ENCODE measurements at places on chromosomes 1 and 21.

DNA sequence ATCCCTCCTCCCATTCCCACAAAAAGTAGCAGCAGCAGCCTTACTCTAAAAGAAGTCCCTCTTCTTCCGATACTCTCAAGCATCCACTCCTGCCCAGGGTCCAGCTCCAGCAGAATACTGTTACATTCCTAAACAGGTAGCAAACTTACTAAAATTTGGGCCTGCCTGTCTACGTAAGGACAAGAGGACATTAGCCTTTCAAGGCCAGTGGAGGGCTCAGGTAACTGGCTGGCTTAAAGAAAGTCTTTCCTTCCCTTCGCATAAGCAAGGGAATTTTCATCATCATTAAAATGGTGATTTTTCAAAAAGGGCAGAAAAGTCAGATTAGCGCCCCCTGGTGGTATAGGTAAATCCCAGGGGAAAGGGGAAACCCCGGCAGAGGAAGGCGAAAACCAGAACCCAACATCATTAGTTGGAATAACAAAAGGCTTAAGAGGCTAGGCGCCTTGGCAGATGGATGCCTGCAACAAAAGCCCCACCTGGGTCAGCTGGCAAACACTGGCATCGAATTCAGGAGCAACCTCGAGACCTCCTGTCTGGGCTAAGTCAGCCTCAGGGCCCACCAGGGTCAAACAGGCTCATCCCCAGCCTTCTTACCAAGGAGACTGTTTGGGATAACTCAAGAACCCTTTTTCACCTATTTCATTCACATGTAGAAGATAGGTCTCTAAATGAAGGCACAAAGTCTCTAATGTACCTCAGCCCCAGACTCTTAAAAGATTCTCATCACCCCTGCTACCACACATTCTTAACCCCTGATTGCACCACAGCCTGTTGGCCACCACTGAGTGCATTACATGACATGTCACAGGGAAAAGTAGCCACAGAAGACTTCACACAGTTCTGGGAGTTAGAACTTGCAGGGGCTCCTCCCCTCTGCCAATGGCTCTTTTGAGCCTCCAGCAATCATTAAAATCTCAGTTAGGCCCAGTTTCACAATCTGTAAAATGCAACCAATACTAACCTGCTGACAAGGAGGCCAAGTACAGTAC is 36.7 kb downstream of the ERI3 start:
- DNase-seq = no peak

- DNase-seq = no peak
Measured at GRCh38 chr1:212667223-212668139, 32.2 kb downstream of the BATF3 start.

DNA sequence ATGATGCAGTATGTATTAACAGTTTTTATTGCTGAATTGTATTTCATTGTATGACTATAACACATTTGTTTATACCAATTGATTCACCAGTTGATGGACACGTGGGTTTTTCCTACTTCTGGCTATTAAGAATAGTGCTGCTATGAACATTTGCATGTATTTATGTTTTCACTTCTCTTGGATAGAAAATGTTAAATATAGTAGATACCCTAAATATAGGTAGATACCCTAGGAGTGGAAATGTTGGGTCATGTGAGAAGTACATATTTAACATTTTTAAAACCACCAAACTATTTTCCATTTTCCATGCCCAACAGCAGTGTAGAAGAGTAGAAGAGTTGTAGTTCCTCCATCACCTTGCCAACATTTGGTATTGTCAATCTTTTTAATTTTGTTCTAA is 7.8 kb downstream of the PHTF1 start:
- no peak for DNase-seq

DNA sequence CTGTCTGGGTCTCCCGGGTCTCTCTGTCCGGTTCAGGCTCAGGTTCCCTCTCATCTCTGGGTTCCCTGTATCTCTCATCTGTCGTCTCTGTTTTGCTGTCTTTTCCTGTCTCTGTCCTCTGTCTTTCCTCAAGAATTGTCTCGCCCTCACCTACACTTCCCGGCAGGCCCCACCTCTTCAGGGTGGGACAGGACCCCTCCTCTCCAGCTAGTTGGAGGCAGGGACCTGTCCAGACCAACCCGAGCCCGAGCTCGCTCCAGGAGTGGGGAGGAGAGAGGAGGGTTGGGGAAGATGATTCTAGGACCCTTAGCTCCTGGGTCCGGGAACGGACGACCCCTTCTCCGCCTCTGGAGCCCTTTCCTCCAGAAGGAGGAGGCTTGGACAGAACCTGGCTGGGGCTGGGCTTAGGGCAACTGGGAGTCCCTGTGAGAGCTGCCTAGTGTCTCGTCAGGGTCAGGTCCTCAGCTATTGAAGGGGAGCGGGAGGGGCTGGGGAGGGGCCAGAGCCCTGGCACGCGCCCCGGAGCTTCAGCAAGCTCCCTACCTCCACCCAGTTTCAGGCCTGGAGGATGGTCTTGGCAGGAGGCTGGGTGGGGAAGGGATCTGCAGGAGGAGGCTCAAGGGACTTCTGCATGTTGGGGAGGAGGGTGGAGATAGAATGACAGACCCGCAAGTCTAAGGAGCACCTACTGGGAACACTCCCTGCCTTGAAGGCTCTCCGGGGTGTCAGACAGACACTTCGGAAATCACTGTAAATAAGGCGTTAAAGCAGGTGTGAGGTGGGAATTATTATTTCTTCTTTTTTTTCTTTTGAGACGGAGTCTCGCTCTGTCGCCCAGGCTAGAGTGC is 26.3 kb upstream of the EPB41 start:
- DNase-seq = no peak

DNA sequence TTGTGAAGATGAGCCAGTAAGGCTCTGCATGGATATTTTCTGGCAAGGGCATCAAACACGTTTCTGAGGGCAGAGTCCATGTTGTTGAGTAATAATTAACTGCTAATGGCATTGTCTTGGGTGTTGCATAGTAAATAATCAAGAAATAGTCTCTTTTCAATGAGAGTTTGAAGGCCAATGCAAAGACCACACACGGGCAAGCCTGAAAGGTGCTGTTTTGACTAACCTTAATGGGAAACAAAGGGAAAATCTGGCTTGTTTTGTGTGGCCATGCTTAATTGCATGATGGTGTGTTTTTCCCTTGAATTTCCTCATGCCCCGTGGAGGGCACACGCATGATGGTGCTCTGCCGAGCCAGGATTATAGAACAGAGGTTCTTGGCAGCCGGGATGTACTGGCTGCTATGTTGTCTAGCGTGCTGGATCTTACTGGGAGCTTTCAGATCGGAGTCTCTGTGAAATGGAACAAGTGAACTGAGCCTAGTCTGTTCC is 127.6 kb downstream of the NOS1AP start:
- DNase-seq = no peak

GRCh38 chr1:186880982-186881381 is 52.2 kb downstream of the PLA2G4A start:
- no peak for DNase-seq

GRCh38 chr1:194723067-194723466 is 1536.7 kb upstream of the B3GALT2 start:
- DNase-seq = no peak

DNA sequence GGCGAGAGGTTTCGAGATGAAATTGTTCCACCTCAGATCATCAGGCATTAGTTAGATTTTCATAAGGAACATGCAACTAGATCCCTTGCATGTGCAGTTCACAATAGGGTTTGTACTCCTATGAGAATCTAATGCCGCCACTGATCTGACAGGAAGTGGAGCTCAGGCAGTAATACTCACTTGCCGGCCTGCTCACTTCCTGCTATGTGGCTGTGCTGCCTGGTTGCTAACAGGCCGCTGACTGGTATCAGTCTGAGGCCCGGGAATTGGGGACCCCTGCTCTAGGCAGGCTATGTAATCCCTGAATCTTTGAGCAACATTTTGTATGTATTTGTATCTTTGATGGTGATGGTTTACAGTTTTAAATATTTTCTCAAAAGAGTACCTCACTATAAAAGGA is 32.5 kb downstream of the XKR8 start:
- DNase-seq = peak; percentile 21

GRCh38 chr1:228818928-228819630 is 83.8 kb downstream of the RHOU start:
- no peak for DNase-seq

GRCh38 chr1:9486466-9487140 is 52.7 kb upstream of the SLC25A33 start:
- no peak for DNase-seq

GRCh38 chr1:109997867-109998229 is 13.3 kb downstream of the AHCYL1 start:
- no peak for DNase-seq

- no peak for DNase-seq
Measured at GRCh38 chr1:55212349-55213150, 2.6 kb downstream of the USP24 start.

DNA sequence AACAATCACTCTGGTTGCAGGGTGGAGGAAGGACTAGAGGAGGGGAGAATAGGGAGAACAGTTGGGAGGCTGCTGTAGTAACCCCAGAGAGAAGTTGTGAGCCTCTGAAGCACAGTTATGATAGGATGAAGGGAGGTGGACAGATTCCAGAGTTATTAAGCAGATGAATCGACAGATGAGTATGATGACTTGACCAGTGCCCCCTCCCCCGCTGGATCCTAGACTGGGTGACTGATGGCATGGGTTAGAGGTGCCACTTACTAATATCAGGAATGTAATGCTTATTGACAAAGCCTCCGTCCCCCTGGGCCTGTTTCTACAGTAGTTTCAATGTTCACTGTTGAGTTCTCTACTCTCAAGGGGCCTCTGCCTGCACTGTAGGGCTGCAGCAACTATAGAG is 14.0 kb upstream of the TIPRL start:
- no peak for DNase-seq

DNA sequence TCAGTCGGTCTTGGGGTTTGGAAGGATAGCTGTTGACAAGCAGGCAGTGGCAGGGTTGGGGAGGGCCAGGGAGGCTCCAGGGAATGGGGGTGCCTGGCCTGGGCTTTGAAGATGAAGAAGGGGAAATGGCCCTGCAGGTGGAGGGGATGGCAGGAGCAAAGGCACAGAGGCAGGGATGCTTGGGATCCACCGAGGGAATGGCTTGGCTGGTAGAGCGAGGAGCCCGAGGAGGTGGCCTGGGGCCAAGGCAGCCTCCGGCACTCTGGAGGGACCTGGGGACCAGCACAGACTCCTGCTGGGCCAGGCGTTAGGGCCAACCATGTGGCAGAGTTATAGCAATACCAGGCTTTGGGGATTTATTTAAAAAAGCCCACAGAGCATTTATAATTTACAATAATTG is 62.9 kb upstream of the EDN2 start:
- DNase-seq = no peak

GRCh38 chr1:113792471-113792870 is 19.8 kb downstream of the RSBN1 start:
- no peak for DNase-seq

DNA sequence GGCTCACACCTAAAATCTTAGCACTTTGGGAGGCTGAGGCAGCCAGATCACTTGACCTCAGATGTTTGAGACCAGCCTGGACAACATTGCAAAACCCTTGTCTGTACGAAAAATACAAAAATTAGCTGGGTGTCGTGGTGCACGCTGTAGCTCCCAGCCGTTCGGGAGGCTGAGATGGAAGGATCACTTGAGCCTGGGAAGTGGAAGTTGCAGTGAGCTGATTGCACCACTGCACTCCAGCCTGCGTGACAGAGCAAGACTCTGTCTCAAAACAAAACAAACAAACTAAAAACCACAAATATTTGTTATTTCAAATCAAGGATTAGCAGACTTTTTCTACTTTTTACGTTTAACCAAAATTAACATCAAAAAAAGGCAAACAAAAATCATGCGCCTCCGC is 31.3 kb downstream of the INKA2 start:
- DNase-seq = no peak
